ENCODE measurements at places on chromosomes 1 and 21.

- H3K4me1 ChIP-seq: peaks cover 32% of the 10 kb centered on the region
- no peak overlapping the region for H3K4me3 ChIP-seq
- peak overlapping the region; percentile 10 for H3K27ac ChIP-seq
- peaks cover 4% of the 10 kb centered on the region for H3K36me3 ChIP-seq
- H3K27me3 ChIP-seq: peaks cover 8% of the 10 kb centered on the region
These were observed 23.4 kb downstream of the CNIH3 start for GRCh38 chr1:224639426-224639975.

DNA sequence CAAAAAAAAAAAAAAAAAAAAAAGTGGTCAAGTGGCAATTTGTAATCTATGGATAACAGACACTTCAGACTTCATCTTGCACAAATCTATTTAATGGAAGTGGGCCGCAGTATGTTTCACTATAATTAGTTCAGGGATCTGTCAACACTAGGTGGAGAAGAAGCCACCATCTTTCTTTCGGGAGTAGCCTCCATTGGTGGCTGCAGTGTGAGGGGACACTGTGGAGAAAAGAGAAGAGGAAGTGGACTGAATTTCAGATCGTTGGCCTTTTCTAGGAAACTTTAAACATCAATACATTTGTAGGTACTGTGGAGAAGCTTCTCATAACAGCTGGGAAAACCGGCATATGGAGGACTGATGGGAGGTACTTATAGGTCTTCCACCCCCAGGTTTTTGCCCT lies 8.0 kb upstream of the ELAPOR1 start:
- H3K4me3 ChIP-seq: no peak overlapping the region
- H3K36me3 ChIP-seq: peaks cover 4% of the 10 kb centered on the region
- peaks cover 10% of the 10 kb centered on the region for H3K27me3 ChIP-seq
- no peak for DNase-seq
- peaks cover 2% of the 10 kb centered on the region for H3K4me1 ChIP-seq

- H3K27ac ChIP-seq: no peak overlapping the region
These were observed 15.5 kb downstream of the ZNF644 start for GRCh38 chr1:91006113-91006908.

DNA sequence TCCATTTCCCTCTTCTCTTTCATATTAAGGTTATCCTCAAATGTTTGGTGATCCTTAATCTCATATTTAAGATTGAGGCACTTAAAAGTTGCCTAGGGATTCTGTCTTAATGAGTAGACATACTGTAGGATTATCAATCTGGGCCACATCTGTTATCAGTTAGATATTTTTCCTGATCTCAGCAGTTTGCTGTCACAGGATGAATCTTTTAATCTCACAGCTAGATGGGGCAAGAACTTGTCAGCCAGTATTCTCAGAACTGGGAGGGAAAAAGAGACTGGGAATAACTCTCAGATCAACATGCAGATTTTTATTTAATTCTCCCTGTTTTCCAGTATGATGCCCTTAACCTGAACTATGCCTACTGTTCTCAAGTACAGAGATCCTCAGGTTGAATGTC lies 14.0 kb downstream of the ZNF644 start:
- DNase-seq: no peak
- no peak overlapping the region for H3K27ac ChIP-seq
- peaks cover 5% of the 10 kb centered on the region for H3K36me3 ChIP-seq
- H3K4me1 ChIP-seq: peaks cover 10% of the 10 kb centered on the region

DNA sequence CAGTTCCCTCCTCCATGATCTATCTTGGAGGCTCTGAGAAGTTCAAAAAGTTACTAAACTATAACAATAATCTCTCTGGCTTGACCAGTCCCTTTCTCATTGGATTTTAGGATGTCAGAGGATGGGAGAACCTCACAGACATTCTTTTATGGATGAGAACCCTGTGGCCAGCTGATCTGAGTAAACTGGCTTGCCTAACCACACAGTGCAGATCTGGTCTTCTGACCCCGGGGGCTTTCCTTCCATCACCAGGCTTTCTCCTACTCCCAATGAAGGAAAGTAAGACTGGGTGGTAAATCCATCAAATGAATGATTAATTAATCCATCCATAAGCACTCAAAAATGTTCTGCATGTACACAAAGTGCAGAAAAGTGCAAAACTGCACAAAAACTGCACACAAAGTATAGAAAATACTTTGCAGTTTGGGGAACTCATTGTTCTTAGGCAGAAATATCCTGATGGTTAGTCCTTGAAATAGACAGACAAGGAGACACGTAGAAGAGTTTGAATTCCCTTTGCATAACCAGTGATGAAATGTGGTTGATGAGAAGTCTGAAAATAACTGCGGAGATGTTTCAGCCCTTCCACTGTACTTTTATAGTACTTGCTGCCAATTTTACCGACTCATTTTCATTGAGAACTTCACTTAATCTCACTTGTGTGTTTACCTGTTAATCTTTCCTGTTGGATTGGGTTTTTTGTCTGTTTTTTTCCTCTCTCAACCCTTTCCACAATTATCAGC lies 2.5 kb upstream of the F3 start:
- peaks cover 8% of the 10 kb centered on the region for H3K36me3 ChIP-seq
- peaks cover 13% of the 10 kb centered on the region for H3K4me1 ChIP-seq
- no peak for DNase-seq
- no peak overlapping the region for H3K4me3 ChIP-seq
- H3K27me3 ChIP-seq: peaks cover 9% of the 10 kb centered on the region

DNA sequence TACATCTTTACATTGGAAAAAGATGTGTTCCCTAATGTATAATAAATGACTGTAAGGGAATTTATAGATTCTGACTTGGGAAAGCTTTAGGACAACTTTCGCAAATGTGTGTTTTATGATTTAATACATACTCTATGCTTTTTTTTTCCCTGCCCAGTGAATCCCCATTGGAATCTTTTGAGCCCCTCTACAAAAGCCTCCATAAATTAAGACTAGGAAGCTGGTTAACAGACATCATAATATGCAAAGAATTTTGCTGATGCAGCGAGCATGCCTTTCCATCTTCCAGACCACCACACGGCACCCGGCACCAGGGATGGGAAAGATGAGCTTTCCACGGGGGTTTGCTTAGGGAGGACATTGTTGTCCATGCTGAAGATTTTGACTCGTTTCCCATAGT lies 156.1 kb upstream of the IVNS1ABP start:
- DNase-seq: no peak
- no peak overlapping the region for H3K27ac ChIP-seq
- H3K4me1 ChIP-seq: peaks cover 4% of the 10 kb centered on the region

- no peak overlapping the region for H3K27ac ChIP-seq
- DNase-seq: no peak
- no peak overlapping the region for H3K4me3 ChIP-seq
- H3K36me3 ChIP-seq: no peaks in the 10 kb centered on the region
These were observed 15.3 kb upstream of the PADI1 start for GRCh38 chr1:17189632-17189990.

GRCh38 chr1:115183158-115183557 lies 93.9 kb upstream of the TSPAN2 start:
- no peaks in the 10 kb centered on the region for H3K27me3 ChIP-seq
- H3K36me3 ChIP-seq: no peaks in the 10 kb centered on the region
- DNase-seq: no peak
- peaks cover 21% of the 10 kb centered on the region for H3K4me1 ChIP-seq

- DNase-seq: no peak
- no peaks in the 10 kb centered on the region for H3K36me3 ChIP-seq
- H3K4me3 ChIP-seq: peak overlapping the region; percentile 35
- no peak overlapping the region for H3K27ac ChIP-seq
These were observed 6.0 kb upstream of the C1orf174 start for GRCh38 chr1:3905953-3906671.

GRCh38 chr1:180258290-180258689 lies 28.2 kb downstream of the LHX4 start:
- H3K36me3 ChIP-seq: peaks cover 8% of the 10 kb centered on the region
- H3K27ac ChIP-seq: no peak overlapping the region
- peaks cover 8% of the 10 kb centered on the region for H3K27me3 ChIP-seq
- no peak overlapping the region for H3K4me3 ChIP-seq
- DNase-seq: no peak
- no peaks in the 10 kb centered on the region for H3K4me1 ChIP-seq

GRCh38 chr1:45566722-45567121 lies 16.1 kb downstream of the AKR1A1 start:
- no peak for DNase-seq
- peaks cover 8% of the 10 kb centered on the region for H3K27me3 ChIP-seq
- no peak overlapping the region for H3K27ac ChIP-seq
- H3K36me3 ChIP-seq: peaks cover 39% of the 10 kb centered on the region
- no peak overlapping the region for H3K4me3 ChIP-seq

- H3K36me3 ChIP-seq: peaks cover 53% of the 10 kb centered on the region
- H3K27ac ChIP-seq: peak overlapping the region; percentile 6
- H3K27me3 ChIP-seq: peaks cover 2% of the 10 kb centered on the region
- peaks cover 38% of the 10 kb centered on the region for H3K4me1 ChIP-seq
These were observed 5.4 kb downstream of the NPR1 start for GRCh38 chr1:153683854-153684253.

- no peaks in the 10 kb centered on the region for H3K36me3 ChIP-seq
- H3K4me3 ChIP-seq: no peak overlapping the region
- DNase-seq: no peak
- H3K27me3 ChIP-seq: no peaks in the 10 kb centered on the region
- H3K27ac ChIP-seq: no peak overlapping the region
These were observed 4.5 kb upstream of the EDEM3 start for GRCh38 chr1:184759112-184759511.

DNA sequence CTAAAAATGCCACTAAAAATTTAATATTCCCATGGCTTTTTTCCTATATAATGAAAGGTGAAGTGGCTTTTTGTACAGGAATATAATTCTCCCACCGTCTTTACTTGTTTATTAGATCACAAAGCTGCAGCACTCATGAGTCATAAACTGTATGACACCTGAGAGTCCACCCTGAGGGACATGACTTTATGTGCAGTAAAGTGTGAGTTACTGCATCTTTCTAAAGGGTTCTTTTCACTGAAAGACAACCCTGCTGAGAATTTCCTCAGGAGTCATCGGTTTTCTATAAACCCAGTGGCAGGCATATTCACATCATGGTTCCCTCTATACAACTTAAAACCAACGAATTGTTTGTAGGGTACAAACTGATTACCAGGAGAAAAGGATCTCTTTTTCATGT lies 77.4 kb downstream of the APP start:
- H3K4me3 ChIP-seq: no peak overlapping the region
- H3K27me3 ChIP-seq: peaks cover 8% of the 10 kb centered on the region

GRCh38 chr1:47618222-47618720 lies 180.4 kb downstream of the FOXD2 start:
- H3K4me3 ChIP-seq: no peak overlapping the region
- no peak for DNase-seq
- no peaks in the 10 kb centered on the region for H3K27me3 ChIP-seq

GRCh38 chr1:239493811-239494414 lies 107.5 kb downstream of the CHRM3 start:
- no peaks in the 10 kb centered on the region for H3K4me1 ChIP-seq
- peaks cover 30% of the 10 kb centered on the region for H3K36me3 ChIP-seq
- no peak for DNase-seq

GRCh38 chr1:176954242-176954641 lies 210.3 kb downstream of the ASTN1 start:
- H3K4me1 ChIP-seq: peaks cover 12% of the 10 kb centered on the region
- no peak for DNase-seq
- peaks cover 5% of the 10 kb centered on the region for H3K27me3 ChIP-seq
- H3K27ac ChIP-seq: no peak overlapping the region

DNA sequence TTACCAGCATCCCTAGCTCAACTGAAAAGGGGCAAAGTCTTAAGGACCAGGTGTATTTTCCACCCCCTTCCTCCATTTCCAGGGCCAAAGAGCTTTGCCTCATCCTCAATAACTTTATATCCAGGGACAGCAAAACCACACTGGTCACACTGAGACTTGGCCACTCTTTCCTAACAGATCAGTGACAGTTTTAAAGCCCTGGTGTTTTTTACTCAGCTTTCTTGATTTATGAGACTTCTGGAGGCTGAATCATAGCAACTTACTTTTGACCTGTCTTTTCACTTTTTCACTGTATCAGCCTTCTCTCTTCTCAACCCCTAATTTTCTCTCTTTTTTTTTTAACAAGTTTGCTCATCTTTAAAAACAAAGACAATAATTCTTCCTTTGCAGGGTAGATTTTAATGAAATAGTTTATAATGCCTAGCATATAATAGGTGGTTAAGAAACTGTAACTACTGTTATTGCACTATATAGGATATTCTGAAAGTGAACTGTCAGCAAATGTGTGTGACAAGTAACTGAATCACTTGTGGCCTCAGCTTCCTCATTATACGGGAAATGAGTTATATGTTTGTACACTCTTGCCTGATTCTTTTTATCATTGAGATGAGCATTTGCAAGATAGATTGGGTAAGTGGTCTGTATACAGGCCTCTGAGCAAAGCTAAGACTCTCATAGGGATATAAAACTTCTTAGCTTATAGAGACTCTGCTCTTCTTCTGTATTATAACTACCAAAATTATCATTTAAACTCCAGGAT lies 19.7 kb upstream of the DYNLT5 start:
- H3K27me3 ChIP-seq: no peaks in the 10 kb centered on the region
- DNase-seq: no peak
- no peak overlapping the region for H3K4me3 ChIP-seq
- peaks cover 13% of the 10 kb centered on the region for H3K4me1 ChIP-seq
- no peaks in the 10 kb centered on the region for H3K36me3 ChIP-seq
- no peak overlapping the region for H3K27ac ChIP-seq

DNA sequence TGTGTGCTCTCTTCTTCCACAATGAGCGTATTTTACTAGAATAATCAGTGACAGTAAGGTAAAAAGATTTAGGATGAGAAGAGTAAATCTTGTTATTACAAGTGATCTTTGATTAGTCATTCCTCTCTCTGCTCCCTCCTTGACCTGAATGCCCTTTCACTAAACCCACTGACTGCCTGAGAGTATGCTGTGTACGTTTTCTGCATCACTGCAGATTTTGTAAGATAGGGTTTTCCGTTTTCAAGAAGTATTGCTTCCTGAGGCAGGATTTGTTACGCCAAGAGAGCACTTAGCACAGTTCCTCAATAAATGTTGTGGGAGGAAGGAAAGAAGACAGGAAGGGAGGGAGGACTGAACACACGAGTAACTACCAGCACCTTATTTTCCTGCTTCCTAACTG lies 7.7 kb upstream of the LAMB3 start:
- no peaks in the 10 kb centered on the region for H3K36me3 ChIP-seq
- DNase-seq: no peak
- H3K27me3 ChIP-seq: peaks cover 9% of the 10 kb centered on the region
